ENCODE measurements at places on chromosomes 2 and 18.

DNA sequence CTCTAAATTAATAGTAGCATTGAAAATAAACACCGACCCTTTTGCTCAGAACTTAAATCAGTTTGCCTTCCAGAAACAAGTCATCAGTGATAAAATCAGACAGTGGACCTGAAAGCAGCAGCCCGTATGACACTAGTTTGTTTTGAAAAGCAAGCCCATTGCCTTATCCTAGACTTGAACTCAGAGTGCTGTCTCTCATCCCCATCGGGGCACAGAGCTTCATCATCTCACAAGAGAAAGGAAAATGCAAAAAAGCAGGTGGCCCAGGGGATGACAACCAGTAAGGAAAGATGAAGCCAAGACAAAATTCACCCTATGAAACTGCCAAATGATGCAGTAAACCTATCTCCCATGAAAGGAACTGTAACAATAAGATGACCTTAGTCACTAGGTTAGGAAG, 71.2 kb downstream of the CERKL start:
- DNase-seq, result no peak

DNA sequence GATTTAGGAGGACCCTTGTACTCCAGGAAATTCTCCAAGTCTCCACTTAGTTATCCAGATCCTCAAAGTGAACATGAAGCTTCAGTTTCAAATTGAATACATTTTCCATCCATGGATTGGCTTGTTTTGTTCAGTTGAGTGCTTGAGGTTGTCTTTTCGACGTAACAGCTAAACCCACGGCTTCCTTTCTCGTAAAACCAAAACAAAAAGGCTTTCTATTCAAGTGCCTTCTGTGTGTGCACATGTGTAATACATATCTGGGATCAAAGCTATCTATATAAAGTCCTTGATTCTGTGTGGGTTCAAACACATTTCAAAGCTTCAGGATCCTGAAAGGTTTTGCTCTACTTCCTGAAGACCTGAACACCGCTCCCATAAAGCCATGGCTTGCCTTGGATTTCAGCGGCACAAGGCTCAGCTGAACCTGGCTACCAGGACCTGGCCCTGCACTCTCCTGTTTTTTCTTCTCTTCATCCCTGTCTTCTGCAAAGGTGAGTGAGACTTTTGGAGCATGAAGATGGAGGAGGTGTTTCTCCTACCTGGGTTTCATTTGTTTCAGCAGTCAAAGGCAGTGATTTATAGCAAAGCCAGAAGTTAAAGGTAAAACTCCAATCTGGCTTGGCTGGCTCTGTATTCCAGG, at the start of gene CTLA4:
Gene CTLA4 (plus strand): TSS at position 211 of the 640 bp plus-strand sequence. CDS start 172 bp downstream, at position 383.
- no peak for DNase-seq

- peak; percentile 49 for DNase-seq
Measured at GRCh38 chr2:24359129-24360049, 947 bp downstream of the ITSN2 start.

DNA sequence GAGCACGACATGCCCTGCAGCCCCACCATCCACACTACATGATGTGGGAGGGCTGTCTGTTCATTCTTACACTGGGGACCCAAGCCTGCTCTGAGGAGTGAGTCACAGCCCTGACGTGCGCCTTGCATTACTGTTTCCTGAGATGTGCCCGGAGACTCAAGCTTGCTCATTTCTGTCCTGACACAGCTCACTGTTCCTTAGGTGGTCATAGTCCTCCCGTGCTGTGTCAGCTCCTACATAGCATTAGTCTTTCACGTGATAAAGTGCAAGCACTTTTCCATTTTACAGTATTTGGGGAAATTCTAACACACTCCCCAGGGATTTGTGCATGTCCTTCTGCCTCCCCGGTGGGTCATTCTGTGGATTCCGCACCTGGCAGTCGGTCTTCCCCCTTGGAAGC, 46.2 kb upstream of the TRIM43B start:
- no peak for DNase-seq

DNA sequence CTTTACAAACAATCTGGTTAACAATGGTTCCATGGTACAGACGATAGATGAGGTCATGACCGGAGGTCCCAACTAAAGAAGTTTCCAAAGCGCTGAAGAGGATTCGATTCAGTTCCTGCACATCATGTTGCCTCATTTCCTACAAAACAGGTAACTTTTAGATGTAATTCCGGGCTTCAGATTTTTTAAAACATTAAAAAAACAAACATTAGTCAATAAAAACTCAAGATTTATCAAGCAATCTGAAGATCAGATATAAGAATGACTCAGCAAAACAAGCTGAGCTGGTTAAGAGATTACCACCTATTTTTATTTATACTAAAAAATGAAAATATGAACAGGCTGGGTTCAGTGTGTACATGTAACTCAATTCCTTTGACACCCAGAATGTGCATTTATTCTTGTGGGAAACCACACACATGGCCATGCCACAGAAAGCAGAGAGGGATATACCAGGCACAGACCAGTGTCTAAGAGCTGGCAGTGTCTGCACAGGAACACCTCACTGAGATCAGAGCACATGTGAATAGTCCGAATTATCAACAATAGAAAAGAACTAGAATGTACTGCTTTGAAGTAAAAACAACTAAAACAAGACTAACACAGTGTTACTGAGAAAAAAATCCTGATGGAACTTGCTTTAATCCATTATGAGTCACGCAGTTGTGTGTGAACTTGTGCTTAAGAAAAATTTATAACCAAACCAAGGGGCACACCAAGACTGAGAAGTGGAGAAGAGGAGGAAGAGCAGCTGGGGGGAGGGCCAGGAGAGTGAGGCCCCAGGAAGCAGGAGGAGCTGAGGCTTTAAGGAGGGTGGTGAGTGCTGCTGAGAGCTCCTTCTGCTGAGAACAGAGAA, 9.5 kb downstream of the USP40 start:
- DNase-seq, result peak; percentile 26

DNA sequence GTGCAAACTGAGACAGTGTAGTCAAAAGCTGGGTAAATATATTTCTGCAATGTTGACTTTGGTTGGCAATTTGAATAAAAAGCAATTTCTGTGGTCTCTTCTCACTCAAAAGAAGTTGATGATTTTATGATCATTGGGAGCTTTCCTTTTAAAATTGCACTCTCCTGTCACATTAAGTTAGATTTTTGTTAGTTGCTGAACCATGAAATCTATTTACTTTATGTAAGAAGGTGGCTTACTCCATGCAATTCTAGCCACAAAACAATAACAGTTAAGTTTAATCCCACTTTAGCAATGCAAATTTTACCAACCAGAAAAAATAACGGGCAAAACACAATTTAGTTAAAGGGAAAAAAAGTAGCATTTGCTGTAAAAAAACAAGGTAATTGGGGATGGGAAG, 48.3 kb downstream of the DLGAP1 start:
- DNase-seq, result no peak

GRCh38 chr2:111201214-111201613, 80.5 kb downstream of the BCL2L11 start:
- DNase-seq, result no peak

DNA sequence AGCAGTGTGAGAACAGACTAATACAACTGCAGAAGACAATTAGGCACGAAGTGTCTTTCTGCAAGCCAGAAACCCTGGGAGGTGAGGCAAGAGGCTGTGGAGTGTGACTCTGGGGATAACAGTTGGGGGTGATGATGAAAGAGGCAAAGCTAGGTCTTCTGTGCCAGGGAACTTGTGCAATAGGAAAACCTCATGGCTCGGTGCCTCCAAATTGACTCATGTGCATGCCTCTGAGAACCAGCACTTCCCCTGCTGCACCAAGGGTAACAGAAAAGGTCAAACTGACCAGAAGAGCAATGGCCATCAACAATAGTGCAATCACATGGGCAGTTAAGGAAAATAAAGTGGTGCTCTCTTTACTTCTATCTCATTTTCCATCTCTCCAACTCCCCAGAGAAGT, 136.4 kb downstream of the SCG2 start:
- peak; percentile 8 for DNase-seq

GRCh38 chr2:235639885-235640284, 146.0 kb downstream of the AGAP1 start:
- DNase-seq, result peak; percentile 52

DNA sequence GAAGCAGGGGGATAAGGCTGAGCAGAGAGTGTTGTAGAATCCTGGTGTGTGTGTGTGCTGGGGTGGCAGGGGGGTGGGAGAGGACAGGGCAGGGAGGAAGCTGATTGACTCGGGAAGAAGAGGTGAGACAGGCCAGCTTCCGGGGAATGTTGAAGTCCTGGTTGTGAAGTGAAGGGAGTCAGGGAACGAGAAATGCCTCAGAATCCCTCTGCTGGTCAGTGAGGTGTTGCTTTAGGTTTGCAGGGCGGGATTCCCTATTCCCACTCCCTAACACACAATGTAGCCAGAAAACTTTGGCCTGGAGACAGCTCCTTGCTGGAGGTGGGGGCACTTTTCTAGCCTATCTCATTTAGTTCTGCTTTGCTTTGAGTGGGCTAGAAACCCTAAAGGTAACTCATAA, 265.1 kb downstream of the HAUS1 start:
- DNase-seq, result no peak

- no peak for DNase-seq
Measured at GRCh38 chr2:31515586-31515985, 65.2 kb downstream of the SRD5A2 start.

- DNase-seq, result no peak
Measured at GRCh38 chr2:233350708-233351107, 3.6 kb upstream of the DGKD start.

- no peak for DNase-seq
Measured at GRCh38 chr2:127566576-127566975, 31.1 kb downstream of the MYO7B start.

- no peak for DNase-seq
Measured at GRCh38 chr18:9738266-9738969, 30.3 kb downstream of the RAB31 start.

GRCh38 chr2:197931661-197932312, 127.4 kb downstream of the PLCL1 start:
- DNase-seq, result no peak

GRCh38 chr2:199206536-199206935, 251.2 kb downstream of the SATB2 start:
- DNase-seq, result no peak

GRCh38 chr2:121529439-121530211, 1.1 kb upstream of the RNU4ATAC start:
- DNase-seq, result peak; percentile 56

GRCh38 chr2:187057466-187057865, 208.5 kb upstream of the ZSWIM2 start:
- DNase-seq, result no peak

DNA sequence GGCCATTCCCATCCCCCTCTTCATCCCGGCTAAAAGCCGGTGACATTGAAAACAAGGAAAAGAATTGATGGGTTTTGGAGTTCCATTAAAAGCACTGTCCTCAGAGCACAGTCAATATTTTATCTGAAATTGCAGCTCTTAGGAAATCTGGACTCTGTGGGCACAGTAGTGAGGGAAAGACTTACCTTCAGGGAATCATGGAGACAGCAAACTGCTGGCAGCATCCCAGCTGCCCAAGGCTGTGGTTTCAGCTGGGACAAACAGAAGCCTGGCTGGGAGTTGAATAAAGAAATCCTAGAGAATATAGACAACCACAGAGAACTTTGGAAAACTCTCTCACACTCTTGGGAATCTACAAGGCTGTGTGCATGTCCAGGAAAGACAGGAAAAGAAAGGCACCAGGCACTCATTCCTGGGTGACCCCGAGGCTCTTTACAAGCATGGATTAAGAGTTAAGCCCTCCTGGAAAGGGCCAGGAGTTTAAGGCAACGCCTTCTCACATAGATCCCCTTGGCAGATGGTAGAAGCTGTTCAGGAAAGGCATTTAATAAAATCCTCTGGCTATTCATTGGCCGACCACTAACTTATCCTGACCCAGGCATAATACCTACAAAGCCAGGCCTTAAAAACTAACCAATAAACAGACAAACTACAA, 255.1 kb downstream of the MYT1L start:
- DNase-seq, result no peak

DNA sequence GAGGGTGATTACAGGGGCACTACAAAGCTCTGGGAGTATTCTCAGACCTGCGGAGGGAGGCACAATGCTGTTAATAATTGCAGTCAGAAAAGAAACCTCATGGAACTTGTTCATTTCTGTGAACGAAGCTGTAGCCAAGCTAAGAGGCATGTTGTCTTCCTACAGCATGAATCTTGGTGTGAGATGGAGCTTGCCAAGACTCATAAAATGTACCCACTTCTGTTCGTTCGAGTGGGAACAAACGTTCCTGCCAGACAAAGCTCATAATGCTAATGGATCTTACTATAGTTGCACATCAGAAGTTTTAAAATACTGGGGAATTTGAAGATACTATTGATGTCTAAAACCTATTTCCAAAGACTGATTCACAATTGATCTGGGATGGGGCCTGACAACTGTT, 489.1 kb downstream of the ZEB2 start:
- DNase-seq, result no peak

- no peak for DNase-seq
Measured at GRCh38 chr18:8949206-8949605, 153.3 kb upstream of the NDUFV2 start.
